ENCODE measurements at places on chromosomes 3 and 15.

GRCh38 chr15:25514522-25514921 is 75.7 kb upstream of the UBE3A start:
- no peak for DNase-seq

- DNase-seq, result no peak
These were observed 94.2 kb downstream of the NUP210 start for GRCh38 chr3:13325892-13326443.

DNA sequence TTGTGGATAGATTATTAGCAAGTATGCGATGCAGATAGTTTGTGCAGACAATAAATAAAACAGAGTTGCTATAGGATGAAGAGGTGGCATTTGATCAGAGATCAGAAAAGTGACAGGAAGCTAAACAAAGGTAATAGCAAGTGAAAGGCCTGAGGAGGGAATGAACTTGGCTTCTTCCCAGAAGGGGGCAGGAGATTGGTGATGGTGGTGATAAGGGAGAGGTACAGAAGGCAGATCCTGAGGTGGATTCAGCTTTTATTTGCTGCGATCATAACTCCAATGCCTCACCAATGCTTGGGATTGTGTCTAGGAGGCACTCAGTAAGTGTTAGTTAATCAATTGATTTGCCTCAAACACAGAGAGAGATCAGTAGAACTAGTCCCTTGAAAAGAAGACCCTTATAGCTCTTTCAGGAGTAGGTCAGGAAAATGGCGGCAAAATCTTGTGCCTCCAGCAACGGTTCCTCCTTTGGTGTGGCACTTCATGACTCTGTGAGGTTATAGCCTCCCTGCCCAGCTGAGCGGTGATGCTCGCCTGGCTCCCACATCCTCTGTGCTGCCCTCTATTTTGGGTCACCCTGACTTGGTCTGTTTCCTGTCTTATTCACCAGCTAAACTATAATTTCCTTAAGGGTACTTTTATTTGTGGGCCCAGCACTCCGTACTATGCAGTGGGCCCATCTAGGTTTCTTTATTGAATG is 37.5 kb downstream of the TGFBR2 start:
- DNase-seq, result no peak

GRCh38 chr15:73024168-73024567 is 28.1 kb upstream of the NEO1 start:
- no peak for DNase-seq

- DNase-seq, result no peak
These were observed 3.2 kb upstream of the CSPG5 start for GRCh38 chr3:47581835-47582234.

- no peak for DNase-seq
These were observed 106.0 kb upstream of the IQSEC1 start for GRCh38 chr3:13179181-13179580.

- DNase-seq, result peak; percentile 44
These were observed 61.4 kb downstream of the TUSC7 start for GRCh38 chr3:116770815-116771450.

DNA sequence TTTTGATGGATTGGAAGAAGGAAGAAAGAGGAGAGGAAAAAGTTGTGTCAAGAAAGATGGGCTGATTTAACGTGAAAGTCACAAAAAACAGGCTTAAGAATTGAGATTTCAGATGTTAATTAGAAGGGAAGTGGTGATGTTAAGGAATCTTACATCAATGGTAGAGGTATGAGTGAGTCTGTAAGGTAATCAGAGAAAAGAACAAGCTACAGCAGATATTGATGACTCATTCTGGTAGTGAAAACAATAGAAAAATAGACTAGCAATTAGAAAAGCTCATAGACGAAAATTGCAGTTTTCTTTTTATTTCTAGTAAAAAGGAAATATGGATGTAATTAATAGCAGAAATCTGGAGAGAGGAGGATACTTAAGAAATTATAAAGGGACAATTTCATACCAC is 559.6 kb downstream of the MCTP2 start:
- DNase-seq, result no peak

- DNase-seq, result no peak
These were observed 134.4 kb upstream of the DAZL start for GRCh38 chr3:16739541-16740105.

DNA sequence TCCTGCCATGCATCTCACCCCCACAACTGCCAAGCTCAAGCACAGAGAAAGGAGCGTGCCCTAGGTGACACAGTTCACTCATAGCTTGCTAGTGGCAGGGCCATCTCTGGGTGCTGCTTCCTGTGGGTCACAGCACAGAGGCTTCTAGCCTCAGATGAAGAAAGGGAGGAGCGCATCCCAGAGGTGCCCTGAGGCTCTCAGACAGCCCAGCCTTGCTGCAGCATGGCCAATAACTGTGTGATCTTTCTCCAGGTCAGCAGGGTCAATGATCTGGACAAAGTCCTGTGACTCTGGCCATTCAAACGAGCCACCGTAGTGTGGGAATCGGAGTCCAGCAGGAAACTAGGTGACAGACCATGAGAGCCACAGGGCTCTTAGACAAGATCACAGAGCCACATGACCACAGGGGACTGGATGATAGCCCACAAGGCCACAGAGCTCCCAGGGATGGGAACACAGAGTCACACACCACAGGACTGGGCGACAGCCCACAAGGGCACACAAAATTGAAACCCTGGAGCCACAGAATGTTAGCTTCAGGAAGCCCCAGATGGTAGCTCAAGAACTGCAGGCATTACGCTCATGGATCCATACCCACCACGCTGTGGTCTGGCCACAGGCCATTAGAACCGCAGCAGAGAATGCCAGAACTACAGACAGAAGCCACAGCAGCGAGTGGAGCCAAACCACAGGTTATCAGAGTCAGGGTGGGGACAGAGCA is 25.9 kb upstream of the GRIP2 start:
- DNase-seq, result no peak

GRCh38 chr3:138578141-138578540 is 15.9 kb downstream of the CEP70 start:
- no peak for DNase-seq

DNA sequence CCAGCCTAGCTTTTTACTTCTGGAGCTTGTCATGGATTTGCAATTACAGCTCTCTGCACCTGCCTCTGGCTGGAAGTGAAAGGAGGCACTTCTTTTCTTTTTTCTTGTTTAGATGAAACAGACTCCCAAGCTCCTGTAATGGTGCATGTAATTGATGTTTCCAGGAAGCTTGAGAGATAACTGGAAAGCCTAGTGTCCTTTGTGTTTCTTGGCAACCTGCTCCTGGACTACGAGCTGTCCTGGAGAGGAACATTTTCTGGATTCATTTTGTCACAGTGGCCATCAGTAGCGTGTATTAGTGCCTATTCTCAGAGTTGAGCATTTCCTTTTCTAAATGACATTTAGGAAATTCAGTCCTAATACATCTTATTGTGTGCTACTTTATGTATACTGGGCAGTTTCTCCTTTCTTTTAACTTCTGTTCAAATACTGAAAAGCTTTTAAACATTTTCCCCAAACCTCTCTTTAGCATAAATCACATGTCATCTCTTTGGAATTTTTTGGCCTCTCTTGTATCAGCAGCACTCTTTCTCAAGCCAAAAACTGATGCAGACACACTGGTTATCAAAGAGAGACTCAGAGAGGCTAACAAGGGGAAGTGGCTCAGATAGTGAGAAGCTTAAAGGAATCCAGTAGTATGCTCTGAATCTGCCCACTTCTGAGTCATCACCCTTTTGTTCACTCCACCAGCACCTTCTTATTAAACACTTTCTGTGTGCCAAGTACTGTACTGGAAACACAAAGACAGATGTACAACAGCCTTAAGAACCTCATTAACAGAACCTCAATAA is 62.6 kb upstream of the SLC2A2 start:
- DNase-seq, result no peak

GRCh38 chr15:99995543-99995942 is 262.3 kb upstream of the LYSMD4 start:
- DNase-seq, result no peak

- no peak for DNase-seq
These were observed 104.7 kb downstream of the UNC13C start for GRCh38 chr15:54082836-54083492.

DNA sequence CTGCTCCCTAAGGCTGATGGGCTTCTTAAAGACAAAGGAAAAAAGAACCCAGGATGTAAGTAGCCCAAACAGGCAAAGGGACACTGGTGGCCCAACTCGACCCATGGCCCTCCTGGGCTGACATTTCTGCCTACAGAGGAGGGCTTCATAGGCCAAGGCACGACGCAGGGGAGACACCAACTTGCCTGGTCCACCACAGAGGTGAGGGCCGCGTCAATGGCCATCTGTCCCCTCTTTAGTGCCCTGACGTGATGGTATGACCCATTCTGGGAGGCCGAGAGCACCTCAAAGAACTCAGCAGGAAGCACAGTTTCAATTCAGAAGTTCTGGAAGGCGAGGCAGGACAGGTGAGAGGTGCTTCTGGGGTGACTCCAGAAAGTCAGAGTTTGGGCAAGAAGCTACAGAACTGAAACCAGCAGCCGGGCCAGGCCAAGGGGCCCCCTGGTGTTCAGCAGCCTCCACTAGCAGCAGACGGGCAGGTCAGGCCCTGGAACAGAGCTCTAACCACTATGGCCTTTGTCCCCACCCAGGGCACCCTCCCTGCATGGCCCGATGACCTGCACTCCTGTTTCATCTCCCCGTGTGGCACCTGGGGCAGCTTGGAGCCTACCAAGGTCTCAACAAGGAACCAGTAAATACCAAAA is 45.1 kb downstream of the HMCES start:
- DNase-seq, result peak; percentile 75

DNA sequence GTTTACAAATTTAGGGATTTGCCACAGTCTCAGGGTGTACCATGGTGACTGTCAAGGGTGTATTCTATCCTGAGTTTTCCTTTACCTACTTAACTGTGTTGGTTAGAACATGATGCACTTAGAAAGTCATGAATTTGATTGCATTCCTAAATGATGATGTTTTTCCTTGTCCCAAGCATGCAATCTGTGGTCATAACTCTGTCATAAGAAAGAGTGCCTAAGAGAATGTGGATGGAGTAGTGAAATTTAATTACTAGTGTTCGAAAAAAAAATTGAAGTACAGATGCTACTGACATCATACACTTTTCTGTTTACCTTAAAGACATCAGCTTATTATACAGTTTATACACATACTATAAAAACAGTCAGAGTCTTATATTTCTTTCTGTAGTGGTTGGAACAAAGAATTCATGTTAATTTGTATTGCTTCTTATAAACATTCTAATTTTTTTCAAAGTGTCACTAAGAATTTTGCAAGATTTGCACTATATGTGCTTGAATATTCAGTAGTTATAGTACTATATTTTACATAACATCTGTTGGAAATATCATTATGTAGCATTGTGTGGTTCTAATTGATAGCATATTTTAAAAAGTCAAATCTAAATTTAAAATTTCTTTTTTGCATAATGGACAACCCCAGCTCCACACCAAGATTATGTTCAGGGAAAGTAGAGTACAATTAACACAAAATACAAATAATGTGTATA is 231.3 kb upstream of the KCNMB2 start:
- DNase-seq, result no peak

DNA sequence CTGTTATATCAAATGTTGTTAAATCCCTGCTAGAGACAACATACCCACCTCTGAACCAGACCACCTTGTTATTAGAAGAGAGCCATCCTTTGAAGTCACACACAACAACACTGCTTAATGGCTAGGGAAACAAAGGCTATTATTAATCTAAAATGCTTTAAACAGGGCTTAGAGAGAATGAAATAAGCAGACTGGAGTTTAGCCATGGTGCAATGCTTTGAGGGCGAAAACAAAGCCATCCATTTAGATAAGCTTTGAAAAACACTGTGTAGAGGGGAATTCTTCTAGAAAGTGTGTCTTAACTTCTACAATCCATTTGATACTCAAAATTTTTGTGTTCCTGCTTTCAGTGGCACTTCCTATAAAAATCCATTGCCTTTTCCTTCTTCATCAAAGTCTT is 148.6 kb downstream of the IL5RA start:
- DNase-seq, result no peak

DNA sequence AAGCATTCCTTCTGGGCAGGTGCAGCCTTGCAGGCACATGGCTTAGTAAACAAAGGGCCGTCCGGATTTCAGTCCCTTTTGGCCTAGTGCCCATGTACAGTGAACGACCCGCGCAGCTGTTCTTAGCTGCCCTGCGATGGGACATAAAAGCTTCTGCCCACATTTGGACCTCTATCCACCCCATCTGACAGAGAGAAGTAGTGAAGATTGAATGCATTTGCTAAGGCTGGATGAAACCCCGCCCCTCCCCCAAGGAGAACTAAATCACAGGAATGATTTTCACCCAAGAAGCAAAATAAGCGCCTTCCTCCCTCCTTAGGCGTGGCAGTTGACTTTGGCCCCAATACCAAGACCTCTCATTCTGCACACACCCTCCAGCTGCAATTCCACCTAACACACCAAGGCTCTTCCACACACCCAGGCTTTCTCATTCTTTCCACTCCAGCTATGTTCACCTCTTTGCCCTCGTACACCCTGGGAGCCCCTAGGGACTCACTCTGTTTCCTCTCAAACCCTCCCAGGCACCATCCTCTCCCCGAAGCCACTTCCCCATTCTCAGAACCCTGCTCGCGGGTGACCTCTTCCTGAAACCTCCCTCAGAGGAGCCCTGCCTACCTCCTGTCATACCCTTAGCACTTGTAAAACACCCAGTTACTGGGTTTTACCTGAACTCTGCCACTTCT is 14.1 kb upstream of the HRH1 start:
- peak; percentile 56 for DNase-seq

- no peak for DNase-seq
These were observed 1465.3 kb upstream of the GBE1 start for GRCh38 chr3:83226751-83227150.

DNA sequence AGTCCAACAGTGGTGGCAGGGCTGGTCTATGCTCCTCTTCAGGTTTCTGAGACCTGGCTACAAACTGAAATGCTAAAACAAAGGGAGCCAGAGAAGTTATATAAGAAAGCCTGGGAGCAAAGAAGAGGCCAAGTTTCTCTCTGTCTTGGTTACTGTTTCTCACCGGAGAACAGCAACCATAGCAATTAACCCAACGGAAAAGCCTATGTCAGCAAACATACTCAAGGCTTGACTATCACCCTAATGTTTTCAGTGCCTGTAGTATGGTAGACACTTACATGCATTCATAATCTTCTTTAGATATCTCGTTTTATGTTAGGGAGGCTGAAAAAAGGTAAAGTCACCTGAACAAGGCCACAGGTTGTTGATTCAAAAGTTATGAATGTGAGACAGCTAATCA is 86.3 kb upstream of the CLSTN2 start:
- no peak for DNase-seq

GRCh38 chr3:21979706-21980105 is 228.7 kb upstream of the ZNF385D start:
- no peak for DNase-seq

DNA sequence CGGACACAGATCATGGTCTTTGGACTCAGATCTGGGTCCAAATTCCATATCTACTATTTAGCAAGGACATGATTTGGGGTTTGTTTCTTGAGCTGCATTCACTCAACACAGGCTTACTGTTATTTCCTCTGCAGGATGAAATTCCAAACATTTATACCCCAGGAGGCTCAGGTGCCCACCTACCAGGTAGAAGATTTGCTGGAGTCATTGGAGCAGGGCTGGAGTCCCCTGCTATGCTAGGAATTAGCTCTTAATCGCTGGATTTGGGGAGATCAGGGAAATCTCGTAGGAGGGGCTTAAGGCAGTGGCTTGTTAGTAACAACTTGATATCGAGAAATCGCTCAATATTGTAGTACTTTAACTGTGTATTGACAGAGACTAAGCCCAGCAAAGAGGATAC is 193.0 kb downstream of the IL20RB start:
- no peak for DNase-seq

GRCh38 chr3:45911511-45912226 is 25.3 kb downstream of the CCR9 start:
- no peak for DNase-seq

GRCh38 chr3:40985195-40985594 is 214.1 kb upstream of the CTNNB1 start:
- no peak for DNase-seq

Measured in GM10248 (cell line).